ENCODE measurements at places on chromosomes 5 and 9. TPM values are rescaled to one million over a fixed set of nuclear protein-coding genes. Genes with fewer than 3 reads are reported as not detected.

Gene ACTBL2
- total RNA-seq = not detected

Gene FAM163B
- not detected for total RNA-seq

DNA sequence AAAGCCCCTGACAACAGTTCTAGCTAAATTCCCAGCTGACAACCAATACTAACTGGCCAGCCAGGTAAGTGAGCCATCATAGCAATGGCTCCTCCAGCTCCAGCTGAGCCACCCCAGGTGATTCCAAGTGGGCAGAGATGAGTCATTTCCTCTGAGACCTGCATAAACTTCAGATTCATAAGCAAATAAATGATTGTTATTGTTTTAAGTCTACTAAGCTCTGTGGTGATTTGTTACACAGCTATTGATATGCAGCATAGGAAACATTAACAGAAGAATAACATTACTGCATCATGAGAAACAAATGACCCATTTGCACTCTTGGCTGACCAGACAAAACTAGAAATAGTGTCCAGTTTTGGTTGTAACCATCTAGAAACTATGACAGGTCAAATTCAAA is 60.3 kb downstream of the TTC39B start:
- no peak for DNase-seq
- no peak overlapping the region for H3K27ac ChIP-seq
- H3K36me3 ChIP-seq = no peaks in the 10 kb centered on the region
- no peak overlapping the region for H3K4me3 ChIP-seq
- H3K27me3 ChIP-seq = no peaks in the 10 kb centered on the region

GRCh38 chr9:111957856-111958631 is 61.4 kb downstream of the UGCG start:
- H3K27ac ChIP-seq = no peak overlapping the region
- peak overlapping the region; percentile 14 for H3K4me3 ChIP-seq
- no peak for DNase-seq
- no peaks in the 10 kb centered on the region for H3K36me3 ChIP-seq
- H3K4me1 ChIP-seq = peaks cover 22% of the 10 kb centered on the region

DNA sequence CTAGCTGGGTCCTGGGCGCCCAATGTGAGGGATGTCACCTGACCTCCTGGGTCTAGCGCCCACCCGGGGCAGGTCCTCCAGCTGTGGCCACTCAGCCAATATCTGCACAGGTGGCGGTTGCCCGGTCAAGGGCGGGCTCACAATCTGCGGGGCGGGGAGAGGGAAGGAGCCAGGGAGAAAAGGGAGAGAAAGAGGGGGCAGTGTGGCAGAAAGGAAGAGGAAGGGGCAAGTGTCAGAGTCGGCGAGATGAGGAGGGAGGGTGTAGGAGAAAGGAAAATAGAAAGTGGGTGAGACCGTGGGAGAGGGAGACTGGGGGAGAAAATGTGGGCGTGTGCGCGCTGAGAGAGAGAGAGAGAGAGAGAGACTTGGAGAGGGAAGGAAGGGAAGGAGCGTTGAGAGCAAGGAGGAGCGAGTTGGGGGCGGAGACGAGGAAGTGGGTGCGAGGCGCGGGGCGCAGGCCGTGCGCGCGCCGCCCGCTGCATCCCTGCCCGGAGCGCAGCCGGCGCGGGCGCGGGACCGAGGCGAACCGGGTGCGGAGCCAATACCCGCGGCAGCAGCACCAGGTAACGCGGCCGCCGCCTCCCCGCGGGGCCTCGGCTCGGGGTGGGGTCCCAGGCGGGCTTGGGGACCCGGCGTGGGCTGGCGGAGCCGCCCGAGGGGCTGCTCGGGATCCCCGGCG is at the start of gene HRH2:
HRH2 (plus strand) TSS at position 479 of the 679 bp plus-strand sequence. CDS start 25,163 bp downstream, outside the sequence.
- peaks cover 44% of the 10 kb centered on the region for H3K27me3 ChIP-seq
- peak within 1 kb of the TSS; percentile 69 for H3K4me3 ChIP-seq
- no peaks in the 10 kb centered on the region for H3K36me3 ChIP-seq
- H3K4me1 ChIP-seq = peaks cover 29% of the 10 kb centered on the region
- H3K27ac ChIP-seq = peak within 1 kb of the TSS; percentile 81

DNA sequence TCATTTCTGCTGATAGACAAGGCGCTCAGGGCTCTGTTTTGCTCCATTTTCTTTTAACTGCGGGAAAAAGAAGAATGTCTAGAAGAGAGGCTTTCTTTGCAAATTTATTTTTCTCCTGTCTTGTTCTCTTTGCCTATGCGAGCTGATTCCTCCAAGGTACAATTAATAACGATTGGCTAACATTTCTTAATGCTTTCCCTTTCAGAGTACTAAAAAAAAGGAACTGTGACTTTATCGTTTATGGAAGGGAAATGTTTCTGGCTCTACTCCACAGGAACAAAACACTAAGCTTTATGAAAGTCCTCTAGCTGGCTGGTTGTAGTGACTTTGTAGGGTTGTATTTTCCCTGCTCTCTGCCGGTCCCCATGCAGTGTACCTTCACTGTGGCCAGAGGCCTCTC is 11.7 kb downstream of the NSG2 start:
- peaks cover 9% of the 10 kb centered on the region for H3K4me1 ChIP-seq
- H3K4me3 ChIP-seq = no peak overlapping the region
- no peak overlapping the region for H3K27ac ChIP-seq
- peaks cover 3% of the 10 kb centered on the region for H3K27me3 ChIP-seq

Data from left ventricle myocardium inferior (tissue), 1 donor.